Testis (tissue), 5 donors: ENCODE measurements at places on chromosomes 2 and 18. TPM values are rescaled to one million over a fixed set of nuclear protein-coding genes. Genes with fewer than 3 reads are reported as not detected.

- no peaks in the 10 kb centered on the region for H3K4me1 ChIP-seq
- no peak overlapping the region for H3K27ac ChIP-seq
- H3K36me3 ChIP-seq, result no peaks in the 10 kb centered on the region
- no peaks in the 10 kb centered on the region for H3K27me3 ChIP-seq
- no peak overlapping the region for H3K4me3 ChIP-seq
These were observed 104.5 kb downstream of the SNTG2 start for GRCh38 chr2:1055014-1055595.

- H3K36me3 ChIP-seq, result no peaks in the 10 kb centered on the region
- H3K27me3 ChIP-seq, result no peaks in the 10 kb centered on the region
- H3K4me3 ChIP-seq, result no peak overlapping the region
- H3K4me1 ChIP-seq, result no peaks in the 10 kb centered on the region
- DNase-seq, result no peak
These were observed 105.5 kb downstream of the COLEC12 start for GRCh38 chr18:394987-395362.

- DNase-seq, result no peak
- no peak overlapping the region for H3K4me3 ChIP-seq
- no peaks in the 10 kb centered on the region for H3K36me3 ChIP-seq
- no peaks in the 10 kb centered on the region for H3K27me3 ChIP-seq
- H3K4me1 ChIP-seq, result no peaks in the 10 kb centered on the region
- H3K27ac ChIP-seq, result no peak overlapping the region
These were observed 17.4 kb downstream of the TMEM178A start for GRCh38 chr2:39683022-39683699.

GRCh38 chr2:69212238-69213028, 174.6 kb downstream of the GFPT1 start:
- H3K27me3 ChIP-seq, result no peaks in the 10 kb centered on the region
- no peak for DNase-seq
- no peak overlapping the region for H3K4me3 ChIP-seq
- H3K4me1 ChIP-seq, result no peaks in the 10 kb centered on the region
- H3K27ac ChIP-seq, result no peak overlapping the region
- H3K36me3 ChIP-seq, result no peaks in the 10 kb centered on the region

- no peaks in the 10 kb centered on the region for H3K36me3 ChIP-seq
- H3K27me3 ChIP-seq, result no peaks in the 10 kb centered on the region
- H3K4me1 ChIP-seq, result no peaks in the 10 kb centered on the region
- no peak for DNase-seq
- H3K4me3 ChIP-seq, result no peak overlapping the region
These were observed 125.7 kb downstream of the NBAS start for GRCh38 chr2:15435474-15435873.

DNA sequence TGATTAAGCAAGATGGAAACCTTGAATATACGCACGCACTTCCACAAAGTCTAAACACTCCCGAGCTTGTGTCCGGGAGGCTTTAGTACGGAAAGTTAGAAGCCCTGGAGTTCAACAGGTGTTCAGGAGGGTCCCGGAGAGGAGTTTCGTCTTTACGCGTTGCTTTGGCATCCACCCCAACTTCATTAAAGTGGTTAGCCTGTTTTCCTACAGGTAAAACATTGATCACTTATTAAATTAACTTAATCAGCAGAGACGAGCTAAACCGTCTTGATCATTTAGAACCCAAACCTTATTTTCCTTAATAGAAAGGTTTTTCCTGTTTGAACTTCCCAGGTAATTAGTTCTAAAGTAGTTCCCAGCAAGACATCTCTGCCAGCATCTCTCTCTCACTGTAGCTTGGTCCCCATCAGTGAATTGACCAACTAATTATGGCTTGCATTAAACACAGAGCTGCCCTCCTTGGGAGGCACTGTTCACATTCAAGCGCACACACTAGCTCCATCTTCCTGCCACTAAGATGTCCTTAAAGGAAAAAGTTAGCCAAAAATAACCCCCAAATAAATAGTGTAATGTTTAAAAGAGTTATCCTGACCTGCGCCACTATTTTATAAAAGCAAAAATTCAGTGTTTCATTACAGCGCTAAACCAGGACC, 1.4 kb downstream of the NPAS2 start:
- peaks cover 15% of the 10 kb centered on the region for H3K4me1 ChIP-seq
- H3K4me3 ChIP-seq, result no peak overlapping the region
- no peak overlapping the region for H3K27ac ChIP-seq
- no peak for DNase-seq

DNA sequence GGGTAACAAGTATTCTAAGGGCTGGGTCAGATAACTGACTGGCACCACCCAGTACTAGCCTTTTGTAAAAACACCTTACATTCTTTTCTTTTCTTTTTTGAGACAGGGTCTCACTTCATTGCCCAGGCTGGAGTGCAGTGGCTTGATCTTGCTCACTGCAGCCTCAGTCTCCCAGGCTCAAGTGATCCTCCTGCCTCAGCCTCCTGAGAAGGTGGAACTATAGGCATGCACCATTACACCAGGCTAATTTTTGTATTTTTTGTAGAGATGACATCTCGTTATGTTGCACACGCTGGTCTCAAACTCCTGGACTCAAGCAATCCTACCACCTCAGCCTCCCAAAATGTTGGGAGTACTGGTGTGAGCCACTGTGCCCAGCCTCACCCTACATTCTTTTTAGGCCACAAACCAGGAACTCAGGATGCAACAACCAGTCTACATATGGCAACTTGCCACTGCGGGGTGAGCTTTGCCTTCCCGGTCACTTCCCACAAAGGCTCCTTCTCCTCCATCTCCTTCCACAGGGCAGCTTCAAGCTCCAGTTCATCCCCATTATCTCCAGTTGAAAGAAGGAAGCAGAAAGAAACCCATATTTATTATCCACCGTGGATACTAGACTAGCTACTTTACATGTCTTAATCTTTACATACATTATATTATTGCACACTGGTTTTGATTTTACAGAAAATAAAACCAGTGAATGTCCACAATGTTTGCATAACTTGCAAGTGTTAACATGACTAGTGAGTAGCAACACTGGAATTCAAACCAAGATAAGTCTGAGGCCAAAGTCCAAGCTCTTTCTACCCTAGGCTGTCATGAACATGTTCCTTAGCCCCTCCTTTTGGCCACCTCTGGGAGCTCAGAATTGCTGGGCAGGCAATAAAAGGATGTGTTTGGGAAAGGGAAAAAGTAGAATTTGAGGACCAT, 23.7 kb upstream of the AP1S3 start:
- no peak overlapping the region for H3K27ac ChIP-seq
- peaks cover 6% of the 10 kb centered on the region for H3K4me1 ChIP-seq
- H3K27me3 ChIP-seq, result no peaks in the 10 kb centered on the region
- no peaks in the 10 kb centered on the region for H3K36me3 ChIP-seq

DNA sequence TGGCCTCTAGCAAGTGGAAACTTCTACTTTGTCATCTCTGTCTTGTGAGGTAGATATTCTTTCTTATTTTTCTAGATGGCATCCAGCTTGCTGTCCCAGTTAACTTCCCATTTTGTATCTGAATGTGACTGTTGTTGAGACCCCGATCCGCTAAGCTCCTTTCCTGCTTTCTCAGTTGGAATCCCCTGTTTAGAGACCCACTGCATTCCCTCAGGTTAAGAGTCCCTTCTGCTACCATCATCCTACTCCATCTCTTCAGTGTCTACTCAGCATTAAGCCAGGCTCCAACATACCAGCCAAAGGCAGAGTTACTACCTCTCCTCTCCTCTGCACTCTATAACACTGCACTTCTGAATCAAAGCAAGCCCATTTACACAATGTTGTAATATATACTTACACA, 1300.4 kb upstream of the CHAC2 start:
- no peak overlapping the region for H3K4me3 ChIP-seq
- no peak for DNase-seq
- no peaks in the 10 kb centered on the region for H3K4me1 ChIP-seq
- H3K36me3 ChIP-seq, result no peaks in the 10 kb centered on the region
- no peaks in the 10 kb centered on the region for H3K27me3 ChIP-seq
- no peak overlapping the region for H3K27ac ChIP-seq

DNA sequence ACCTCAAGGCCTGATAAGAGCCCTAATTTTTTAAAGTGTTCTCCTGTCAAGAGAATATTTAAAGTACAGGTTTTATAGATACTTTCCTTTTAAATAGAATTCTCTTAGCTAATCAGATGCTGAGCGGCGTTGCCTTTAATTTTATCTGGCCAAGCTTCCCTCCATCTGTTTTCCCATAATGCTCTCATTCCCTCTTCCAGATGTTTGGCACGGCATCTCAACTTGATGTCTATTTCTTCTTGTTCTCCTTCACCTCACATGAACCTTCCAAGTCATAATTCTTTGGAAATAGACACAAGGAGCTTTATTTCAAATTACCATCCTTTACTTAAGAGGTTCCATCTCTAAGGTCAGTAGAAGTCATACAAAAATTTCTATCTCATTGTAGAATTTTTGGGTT, 76.1 kb upstream of the CPO start:
- no peak overlapping the region for H3K4me3 ChIP-seq
- no peak for DNase-seq
- no peaks in the 10 kb centered on the region for H3K36me3 ChIP-seq
- peaks cover 4% of the 10 kb centered on the region for H3K4me1 ChIP-seq
- H3K27ac ChIP-seq, result no peak overlapping the region
- H3K27me3 ChIP-seq, result no peaks in the 10 kb centered on the region

The ATG4B gene
- total RNA-seq, result 149 TPM

The GKN2 gene
- not detected for total RNA-seq
